ENCODE measurements at places on chromosomes 1 and 21.

- H3K36me3 ChIP-seq, result no peaks in the 10 kb centered on the region
- no peak for DNase-seq
- no peak overlapping the region for H3K27ac ChIP-seq
- no peaks in the 10 kb centered on the region for H3K4me1 ChIP-seq
- H3K4me3 ChIP-seq, result no peak overlapping the region
Observed at GRCh38 chr21:45699966-45700365, 56.4 kb downstream of the PCBP3 start.

DNA sequence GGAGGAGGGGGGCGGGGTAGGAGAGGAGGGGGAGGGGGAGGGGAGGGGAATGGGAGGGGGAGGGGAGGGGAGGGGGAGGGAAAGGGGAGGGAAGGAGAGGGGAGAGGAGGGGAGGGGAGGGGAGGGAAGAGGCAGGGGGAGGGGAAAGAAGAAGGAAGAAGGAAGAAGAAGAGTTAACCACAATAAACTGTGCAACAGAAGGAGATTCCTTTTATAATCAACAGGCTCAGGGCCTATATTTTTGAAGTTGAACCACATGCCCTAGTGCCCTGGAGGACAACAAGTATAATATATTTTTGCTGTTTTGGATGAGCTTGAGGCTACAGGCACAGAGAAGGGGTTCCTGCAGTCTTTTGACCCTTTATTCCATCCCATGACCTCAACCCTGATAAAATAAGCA, 228.2 kb upstream of the IRF2BP2 start:
- H3K36me3 ChIP-seq, result no peaks in the 10 kb centered on the region
- DNase-seq, result no peak
- no peak overlapping the region for H3K27ac ChIP-seq
- no peaks in the 10 kb centered on the region for H3K4me1 ChIP-seq
- no peaks in the 10 kb centered on the region for H3K27me3 ChIP-seq

DNA sequence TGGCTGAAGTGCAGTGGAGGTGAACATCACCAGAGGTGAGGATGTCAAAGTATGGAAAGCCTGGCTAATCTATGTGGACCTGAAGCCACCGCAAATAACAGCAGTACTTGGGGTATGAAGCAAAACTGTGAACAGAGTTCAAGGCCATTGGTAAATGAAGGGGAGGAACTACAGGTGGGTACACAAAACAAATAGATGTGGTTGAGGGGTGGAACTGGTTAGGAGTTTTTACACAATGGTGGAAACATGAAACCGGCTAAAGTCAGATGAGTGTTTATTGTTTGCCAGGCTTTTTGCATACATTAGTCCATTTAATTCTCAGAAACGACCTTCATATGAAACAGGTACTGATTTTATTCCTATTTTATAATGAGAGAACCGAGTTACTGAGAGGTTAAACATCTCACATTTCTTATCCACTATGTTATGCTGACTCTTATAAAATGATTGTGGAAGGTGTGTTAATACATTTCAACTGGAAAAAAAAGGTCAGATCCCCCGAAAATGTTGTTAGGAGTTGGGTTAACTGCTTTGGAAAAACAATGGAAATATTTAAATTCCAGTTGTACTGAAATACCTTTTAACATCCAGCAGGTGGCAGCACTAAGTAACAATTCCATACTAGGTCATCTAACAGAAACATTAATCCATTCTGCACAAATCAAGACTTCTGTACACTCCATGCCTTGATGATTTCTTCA, 44.3 kb upstream of the GTF2B start:
- DNase-seq, result no peak
- H3K4me1 ChIP-seq, result no peaks in the 10 kb centered on the region
- H3K4me3 ChIP-seq, result no peak overlapping the region
- peaks cover 6% of the 10 kb centered on the region for H3K36me3 ChIP-seq
- H3K27me3 ChIP-seq, result no peaks in the 10 kb centered on the region

DNA sequence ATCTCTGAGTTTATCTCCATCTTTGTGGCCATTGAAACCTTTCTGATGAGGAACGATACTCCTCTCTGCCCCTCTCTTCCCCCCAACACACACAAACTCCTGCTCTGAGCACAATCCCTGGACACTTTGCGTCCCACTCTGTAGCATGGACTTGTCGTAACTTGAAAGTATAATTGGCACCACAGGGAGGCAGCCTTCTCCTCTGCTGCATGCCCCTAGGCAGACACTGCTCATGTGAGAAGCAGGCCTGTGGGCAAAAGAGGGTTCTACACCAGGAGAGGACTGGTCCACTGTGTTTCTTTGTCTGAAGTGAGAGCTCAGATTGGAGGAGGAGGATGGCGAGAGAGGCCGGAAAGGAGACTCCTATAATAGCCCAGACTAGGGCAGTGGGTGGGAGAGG, 3.8 kb upstream of the PARS2 start:
- no peaks in the 10 kb centered on the region for H3K36me3 ChIP-seq
- H3K4me3 ChIP-seq, result no peak overlapping the region
- no peak overlapping the region for H3K27ac ChIP-seq
- no peak for DNase-seq

GRCh38 chr1:220701974-220702373, 11.8 kb downstream of the C1orf115 start:
- no peaks in the 10 kb centered on the region for H3K36me3 ChIP-seq
- H3K4me3 ChIP-seq, result no peak overlapping the region
- H3K27me3 ChIP-seq, result no peaks in the 10 kb centered on the region
- H3K27ac ChIP-seq, result no peak overlapping the region
- no peaks in the 10 kb centered on the region for H3K4me1 ChIP-seq

DNA sequence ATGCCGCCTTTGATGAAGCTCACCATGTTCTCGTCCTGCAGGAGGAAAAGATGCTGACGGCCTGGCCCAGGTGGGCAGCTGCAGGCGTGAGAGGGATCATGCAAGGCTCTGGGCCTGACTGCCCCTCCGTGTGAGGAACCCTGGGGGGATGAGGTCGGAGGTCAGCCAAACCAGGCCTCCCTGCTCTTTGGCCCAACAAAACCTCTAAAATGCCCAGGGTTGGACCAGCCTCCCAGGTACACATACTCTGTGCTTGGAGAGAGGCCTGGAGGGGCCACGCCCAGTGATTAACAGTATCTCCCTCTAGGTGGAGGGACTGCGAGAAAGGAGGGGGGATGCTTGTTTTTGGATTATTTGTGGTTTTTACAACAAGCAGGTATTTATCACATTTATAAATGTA, 21.1 kb downstream of the TTC39A start:
- H3K36me3 ChIP-seq, result no peaks in the 10 kb centered on the region
- no peak overlapping the region for H3K27ac ChIP-seq
- no peaks in the 10 kb centered on the region for H3K27me3 ChIP-seq
- DNase-seq, result no peak
- H3K4me1 ChIP-seq, result peaks cover 7% of the 10 kb centered on the region
- no peak overlapping the region for H3K4me3 ChIP-seq

- H3K4me1 ChIP-seq, result no peaks in the 10 kb centered on the region
- no peaks in the 10 kb centered on the region for H3K36me3 ChIP-seq
- no peaks in the 10 kb centered on the region for H3K27me3 ChIP-seq
- H3K27ac ChIP-seq, result no peak overlapping the region
Observed at GRCh38 chr1:234670967-234671626, 61.1 kb upstream of the IRF2BP2 start.

DNA sequence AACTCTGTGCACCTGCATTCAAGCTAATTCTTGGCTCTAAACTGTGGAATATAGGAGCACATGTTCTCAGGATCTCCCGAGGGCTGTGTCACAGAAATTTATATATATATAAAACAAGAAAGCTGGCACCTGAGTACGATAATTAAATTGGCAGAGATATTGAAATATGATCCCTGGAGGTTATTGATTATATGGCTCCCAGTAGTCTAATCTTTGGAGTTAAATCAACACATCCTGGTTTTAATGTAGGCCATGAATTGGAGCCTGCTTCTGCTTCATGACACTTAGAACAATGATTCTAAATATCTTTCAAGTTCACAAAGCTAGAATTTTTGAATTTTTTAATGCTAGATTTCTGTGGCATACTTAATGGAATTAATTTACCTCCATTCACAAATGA, 84.3 kb downstream of the CTH start:
- H3K27ac ChIP-seq, result no peak overlapping the region
- no peaks in the 10 kb centered on the region for H3K27me3 ChIP-seq
- H3K4me1 ChIP-seq, result no peaks in the 10 kb centered on the region

DNA sequence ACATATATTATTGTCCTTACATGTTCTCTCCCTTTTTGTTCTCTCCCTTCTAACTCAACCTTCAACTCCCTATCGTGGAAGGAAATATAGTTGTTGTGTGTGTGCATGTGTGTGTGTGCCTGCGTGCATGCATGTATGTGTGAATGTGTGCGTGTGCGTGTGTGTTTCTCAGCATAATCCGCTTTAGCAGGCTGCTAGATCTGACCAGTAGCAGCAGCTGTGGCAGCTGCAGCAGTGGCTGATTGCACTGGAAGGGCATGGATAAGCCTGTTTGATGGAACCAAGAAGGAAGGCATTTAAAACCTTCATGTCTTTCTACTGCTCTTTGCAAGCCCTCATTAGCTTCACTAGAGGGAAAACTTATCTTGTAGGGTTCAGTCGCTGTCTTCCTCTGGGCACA, 65.6 kb upstream of the IRF2BP2 start:
- no peak for DNase-seq
- H3K27ac ChIP-seq, result no peak overlapping the region
- no peaks in the 10 kb centered on the region for H3K36me3 ChIP-seq

- no peak overlapping the region for H3K27ac ChIP-seq
- no peaks in the 10 kb centered on the region for H3K27me3 ChIP-seq
- H3K4me3 ChIP-seq, result no peak overlapping the region
- no peaks in the 10 kb centered on the region for H3K4me1 ChIP-seq
- no peaks in the 10 kb centered on the region for H3K36me3 ChIP-seq
- DNase-seq, result no peak
Observed at GRCh38 chr21:15431053-15431452, 298.7 kb upstream of the USP25 start.

DNA sequence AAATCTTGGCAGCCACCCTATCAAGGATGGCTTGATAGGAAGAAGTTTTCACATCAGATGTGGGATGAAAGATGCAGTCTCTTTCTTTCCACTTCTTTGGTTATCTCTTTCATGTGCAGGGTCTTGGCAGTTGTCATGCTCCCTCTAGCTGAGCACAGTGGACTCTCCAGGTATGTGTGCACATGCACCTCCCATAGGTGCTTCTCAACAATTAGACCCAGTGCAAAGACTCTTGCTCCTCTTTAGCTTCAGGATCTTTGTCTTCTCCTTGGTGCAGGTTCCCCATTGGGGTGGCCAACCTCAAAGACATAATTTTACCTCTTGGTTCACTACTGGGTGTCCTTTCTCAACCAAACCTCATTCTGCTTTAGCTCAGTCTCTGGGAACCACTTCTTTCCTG, 80.7 kb downstream of the TBX15 start:
- H3K4me3 ChIP-seq, result no peak overlapping the region
- no peak for DNase-seq
- H3K36me3 ChIP-seq, result no peaks in the 10 kb centered on the region
- no peaks in the 10 kb centered on the region for H3K27me3 ChIP-seq

GRCh38 chr1:1053022-1053421, 21.1 kb downstream of the RNF223 start:
- no peaks in the 10 kb centered on the region for H3K36me3 ChIP-seq
- no peak overlapping the region for H3K27ac ChIP-seq
- no peak overlapping the region for H3K4me3 ChIP-seq
- H3K27me3 ChIP-seq, result no peaks in the 10 kb centered on the region
- no peak for DNase-seq

GRCh38 chr1:27618341-27619082, 14.6 kb upstream of the AHDC1 start:
- no peak overlapping the region for H3K27ac ChIP-seq
- H3K4me3 ChIP-seq, result no peak overlapping the region
- H3K4me1 ChIP-seq, result no peaks in the 10 kb centered on the region
- no peaks in the 10 kb centered on the region for H3K36me3 ChIP-seq
- no peak for DNase-seq
- H3K27me3 ChIP-seq, result no peaks in the 10 kb centered on the region

GRCh38 chr1:65114322-65114721, 33.7 kb upstream of the AK4 start:
- H3K36me3 ChIP-seq, result no peaks in the 10 kb centered on the region
- no peaks in the 10 kb centered on the region for H3K4me1 ChIP-seq
- DNase-seq, result no peak
- no peaks in the 10 kb centered on the region for H3K27me3 ChIP-seq
- H3K4me3 ChIP-seq, result no peak overlapping the region
- H3K27ac ChIP-seq, result no peak overlapping the region

DNA sequence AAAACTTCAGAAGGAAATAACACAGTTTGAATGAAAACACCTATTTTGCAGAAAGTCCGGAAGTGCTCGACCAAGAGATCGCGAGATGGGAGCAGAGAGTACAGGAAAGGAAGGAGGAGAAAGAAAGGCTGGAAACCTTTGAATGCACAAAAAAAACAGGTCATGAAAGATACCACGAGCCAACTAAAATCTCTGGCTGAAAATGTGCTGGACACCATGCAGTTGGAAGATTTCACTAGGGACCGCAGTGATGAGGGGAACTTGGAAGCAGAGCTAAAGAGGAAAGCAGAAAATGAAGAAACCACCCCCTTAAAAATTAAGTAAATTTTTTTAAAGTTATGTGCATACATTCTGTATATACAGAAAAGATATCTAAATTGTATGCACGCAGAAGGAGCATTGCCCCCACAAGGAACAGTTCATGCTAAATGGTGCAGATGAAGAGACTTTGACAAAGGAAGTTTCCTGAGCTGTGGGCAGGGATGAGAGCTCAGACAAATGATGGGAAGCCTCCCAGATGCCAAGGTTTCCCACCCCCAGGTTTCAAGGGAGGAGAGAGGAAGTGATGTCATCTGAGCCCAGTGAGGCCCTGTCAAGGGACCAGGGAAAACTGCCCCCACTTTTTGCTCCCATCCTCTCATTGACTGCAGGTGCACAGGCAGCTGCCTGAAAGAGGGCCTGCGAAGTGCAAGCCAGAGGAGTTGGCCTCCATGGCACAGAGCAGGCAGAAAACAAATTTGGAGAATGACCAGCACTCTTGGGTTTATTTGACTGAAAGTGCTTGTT, 52.5 kb downstream of the ETS2 start:
- no peak overlapping the region for H3K27ac ChIP-seq
- no peaks in the 10 kb centered on the region for H3K4me1 ChIP-seq
- H3K4me3 ChIP-seq, result no peak overlapping the region
- H3K27me3 ChIP-seq, result no peaks in the 10 kb centered on the region

DNA sequence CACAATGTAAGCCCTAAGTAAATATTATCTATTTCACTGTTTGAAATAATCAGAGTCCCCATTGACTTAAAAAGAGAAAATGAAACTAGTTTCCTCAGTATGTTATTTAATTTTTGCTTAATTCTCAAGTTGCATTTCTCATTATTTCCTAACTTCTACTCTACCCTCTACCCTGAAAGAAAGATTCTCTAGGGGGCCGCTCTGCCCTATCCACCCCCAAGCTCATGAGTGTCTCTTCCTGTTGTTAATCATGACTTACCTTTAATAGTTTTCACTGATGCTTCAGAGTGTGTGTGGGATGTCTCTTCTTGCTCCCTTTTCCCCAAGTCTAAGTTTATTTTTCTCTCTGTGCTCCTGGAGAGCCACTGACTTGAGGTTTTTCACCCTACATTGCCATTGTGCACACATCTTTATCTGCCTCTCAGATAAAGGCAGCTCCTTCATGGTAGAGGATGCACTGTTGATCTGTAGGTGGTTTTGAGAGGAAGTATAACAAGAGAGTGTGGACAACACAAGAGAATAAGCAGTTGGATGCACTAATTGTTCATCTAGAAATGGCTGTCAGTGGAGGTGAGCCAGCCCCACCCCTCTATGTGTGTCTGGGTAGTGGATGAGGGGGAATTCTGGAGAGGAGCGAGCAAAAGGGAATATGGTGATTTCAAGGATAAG, 261.7 kb downstream of the CHRM3 start:
- no peaks in the 10 kb centered on the region for H3K4me1 ChIP-seq
- no peak overlapping the region for H3K4me3 ChIP-seq
- H3K36me3 ChIP-seq, result no peaks in the 10 kb centered on the region
- DNase-seq, result no peak
- no peaks in the 10 kb centered on the region for H3K27me3 ChIP-seq
- H3K27ac ChIP-seq, result no peak overlapping the region
